ENCODE measurements at places on chromosomes 7 and 10. TPM values are rescaled to one million over a fixed set of nuclear protein-coding genes. Genes with fewer than 3 reads are reported as not detected.

- peaks cover 9% of the 10 kb centered on the region for H3K4me1 ChIP-seq
- H3K27ac ChIP-seq: no peak overlapping the region
- H3K27me3 ChIP-seq: no peaks in the 10 kb centered on the region
- no peak overlapping the region for H3K4me3 ChIP-seq
Measured at GRCh38 chr10:101405001-101405400, 51.0 kb downstream of the BTRC start.

GRCh38 chr7:13910805-13911551 is 78.5 kb downstream of the ETV1 start:
- no peaks in the 10 kb centered on the region for H3K36me3 ChIP-seq
- no peak overlapping the region for H3K4me3 ChIP-seq
- DNase-seq: no peak
- peaks cover 15% of the 10 kb centered on the region for H3K4me1 ChIP-seq
- no peaks in the 10 kb centered on the region for H3K27me3 ChIP-seq

GRCh38 chr7:22238354-22239311 is 118.3 kb downstream of the RAPGEF5 start:
- H3K27ac ChIP-seq: no peak overlapping the region
- peaks cover 20% of the 10 kb centered on the region for H3K36me3 ChIP-seq
- H3K27me3 ChIP-seq: no peaks in the 10 kb centered on the region
- H3K4me1 ChIP-seq: peaks cover 14% of the 10 kb centered on the region
- no peak overlapping the region for H3K4me3 ChIP-seq
- no peak for DNase-seq

DNA sequence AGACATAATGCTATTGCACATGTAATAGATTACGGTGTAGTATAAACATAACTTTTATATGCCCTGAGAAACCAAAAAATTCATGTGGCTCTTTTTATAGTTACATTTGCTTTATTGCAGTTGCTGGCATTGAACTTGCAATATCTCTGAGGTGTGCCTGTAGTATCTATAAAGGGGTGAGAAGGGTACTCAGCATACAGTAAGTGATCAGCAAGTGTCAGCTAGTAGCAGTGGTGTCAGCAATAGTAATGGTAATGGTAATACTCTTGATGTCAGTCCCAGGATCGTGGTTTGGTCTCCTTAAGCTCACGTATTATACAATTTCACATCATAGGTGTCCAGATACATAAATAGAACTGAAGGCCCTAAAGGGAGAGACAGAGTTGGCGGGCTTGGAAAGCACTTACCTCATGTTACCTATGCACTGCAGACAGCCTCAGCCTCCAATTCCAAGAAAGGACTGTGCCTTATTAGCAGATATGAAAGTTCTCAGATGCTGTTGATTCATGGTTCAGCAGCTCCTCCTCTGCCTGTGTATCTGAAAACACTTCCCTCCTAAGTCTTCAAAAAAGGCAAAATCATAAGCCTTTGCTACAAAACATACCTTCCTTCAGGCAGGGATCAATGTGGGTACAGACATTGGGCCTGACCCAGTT is 6.6 kb upstream of the GIMAP7 start:
- no peaks in the 10 kb centered on the region for H3K4me1 ChIP-seq
- no peak overlapping the region for H3K27ac ChIP-seq
- H3K36me3 ChIP-seq: no peaks in the 10 kb centered on the region
- H3K4me3 ChIP-seq: no peak overlapping the region

TMEM184A gene
- total RNA-seq: 75.8 TPM

DNA sequence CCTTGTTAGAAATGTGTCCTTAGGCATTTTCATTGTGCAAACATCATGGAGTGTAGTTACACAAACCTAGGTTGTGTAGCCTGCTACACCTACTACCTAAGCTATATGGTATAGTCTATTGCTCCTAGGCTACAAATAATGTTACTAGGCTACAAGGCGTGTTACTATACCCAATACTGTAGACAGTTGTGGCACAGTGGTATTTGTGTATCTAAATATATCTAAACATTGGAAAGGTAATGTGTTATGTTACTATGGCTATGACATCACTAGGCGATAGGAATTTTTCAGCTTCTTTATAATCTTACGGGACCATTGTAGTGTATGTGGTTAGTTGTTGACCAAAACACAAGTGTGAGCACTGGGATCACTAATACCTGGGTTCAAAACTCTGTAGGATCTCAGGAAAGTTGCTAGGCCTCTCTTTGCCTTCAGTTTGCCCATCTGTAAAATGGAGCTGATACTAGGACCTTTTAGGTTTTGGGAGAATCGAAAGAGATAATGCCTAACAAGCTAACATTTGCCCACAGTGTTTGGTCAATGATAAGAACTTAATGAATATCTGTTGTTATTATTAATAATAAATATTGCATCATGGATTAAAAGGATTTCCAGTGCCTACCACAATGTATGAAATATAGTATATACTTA is 2.7 kb downstream of the BICC1 start:
- peak overlapping the region; percentile 77 for H3K4me3 ChIP-seq
- peaks cover 62% of the 10 kb centered on the region for H3K36me3 ChIP-seq
- H3K27ac ChIP-seq: peak overlapping the region; percentile 76
- DNase-seq: no peak
- H3K27me3 ChIP-seq: no peaks in the 10 kb centered on the region

DNA sequence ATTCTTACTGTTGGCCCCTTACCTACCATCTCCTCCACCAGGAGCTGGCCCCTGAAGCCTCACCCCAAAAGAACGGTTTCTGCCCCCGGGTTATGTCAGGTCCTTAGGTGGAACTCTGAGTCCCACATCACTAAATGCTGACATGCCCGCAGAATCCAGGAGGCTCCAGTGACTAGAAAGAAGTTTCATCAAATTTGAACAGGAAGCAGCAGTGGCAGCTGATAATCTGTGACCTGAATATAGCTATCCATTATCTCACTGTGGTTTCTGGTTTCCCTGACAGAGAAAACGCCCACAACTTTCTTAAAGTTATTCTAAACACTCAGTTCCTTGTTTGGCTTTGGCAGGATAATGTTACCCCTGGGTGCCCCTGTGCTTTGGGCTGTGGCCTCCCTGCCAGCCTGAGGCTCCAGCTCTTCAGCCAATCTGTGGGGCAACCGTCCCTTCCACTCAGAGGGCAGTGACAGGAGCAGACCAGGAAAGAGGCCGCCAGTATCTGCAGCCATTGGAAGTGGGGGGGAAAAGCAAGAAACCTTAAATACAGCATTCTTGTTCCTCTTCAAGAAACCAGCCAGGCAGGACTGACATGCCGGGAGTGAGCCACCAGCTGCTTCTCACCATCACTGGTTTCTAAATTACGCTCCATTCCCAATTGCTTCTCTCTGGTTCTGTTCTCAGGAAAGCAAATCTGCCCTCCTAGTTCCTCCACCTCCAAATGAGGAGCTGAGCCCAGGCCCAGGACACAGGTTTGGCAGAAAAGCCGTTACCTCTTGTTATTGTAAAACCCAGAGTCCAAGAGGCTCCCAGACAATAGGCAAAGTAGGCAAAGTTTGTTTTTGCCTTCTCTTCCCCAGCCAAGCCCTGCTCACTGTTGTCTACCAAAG is 41.2 kb upstream of the VCL start:
- DNase-seq: peak; percentile 77
- H3K36me3 ChIP-seq: peaks cover 9% of the 10 kb centered on the region
- H3K4me3 ChIP-seq: peak overlapping the region; percentile 23
- peak overlapping the region; percentile 48 for H3K27ac ChIP-seq
- H3K27me3 ChIP-seq: no peaks in the 10 kb centered on the region
- peaks cover 39% of the 10 kb centered on the region for H3K4me1 ChIP-seq

Data from Calu3 (cell line).